CD8-positive, alpha-beta memory T cell (primary cell): ENCODE measurements at places on chromosomes 7 and 10. TPM values are rescaled to one million over a fixed set of nuclear protein-coding genes. Genes with fewer than 3 reads are reported as not detected.

JAKMIP3 gene
- total RNA-seq, result 0.13 TPM

- no peaks in the 10 kb centered on the region for H3K4me1 ChIP-seq
- no peaks in the 10 kb centered on the region for H3K27me3 ChIP-seq
- H3K4me3 ChIP-seq, result no peak overlapping the region
- no peak for DNase-seq
- no peak overlapping the region for H3K27ac ChIP-seq
- H3K36me3 ChIP-seq, result no peaks in the 10 kb centered on the region
Measured at GRCh38 chr10:63922468-63923284, 401.5 kb downstream of the REEP3 start.

DNA sequence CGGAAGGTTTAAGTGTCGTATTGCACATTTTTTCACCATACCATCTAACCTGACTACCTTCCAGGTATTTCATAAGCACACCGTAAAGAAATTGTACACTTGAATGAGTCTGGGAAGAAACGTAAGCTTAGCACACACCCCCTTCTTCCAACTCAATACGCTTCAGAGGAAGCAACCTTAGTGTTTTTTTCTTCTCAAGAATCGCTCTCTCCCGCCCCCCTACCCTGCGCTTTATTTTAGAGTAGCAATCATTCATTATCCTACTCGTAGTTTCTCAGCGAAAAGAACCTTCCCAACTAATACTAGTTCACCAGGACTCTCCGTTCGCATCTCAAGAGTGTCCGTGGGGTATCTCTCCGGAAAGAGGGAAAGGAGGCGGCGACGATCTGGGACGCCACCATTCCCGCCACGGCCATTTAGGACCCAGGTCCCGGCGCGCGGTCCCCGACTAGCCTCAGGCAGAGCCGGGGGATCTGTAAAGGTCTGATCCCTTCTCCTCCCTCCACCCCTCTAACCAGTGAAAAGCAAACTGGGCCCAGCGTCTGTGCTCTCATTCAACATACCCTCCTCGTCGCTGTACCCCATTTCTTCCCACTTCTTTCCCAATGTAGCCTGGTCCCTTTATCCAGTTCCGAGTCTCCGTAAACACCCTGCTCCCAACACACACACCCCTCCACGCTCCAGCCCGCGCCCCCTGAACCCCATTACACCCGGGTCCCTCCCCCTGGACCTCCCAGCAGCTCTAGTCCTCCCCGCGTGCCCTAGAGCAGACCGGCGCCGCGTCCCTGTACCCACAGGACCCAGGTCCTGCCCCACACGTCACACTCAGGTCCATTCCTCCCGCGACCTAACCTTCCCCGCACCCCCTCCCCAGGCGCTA lies 16.0 kb downstream of the MYOZ1 start:
- peak overlapping the region; percentile 81 for H3K4me3 ChIP-seq
- no peaks in the 10 kb centered on the region for H3K27me3 ChIP-seq
- DNase-seq, result no peak
- no peaks in the 10 kb centered on the region for H3K36me3 ChIP-seq
- H3K27ac ChIP-seq, result peak overlapping the region; percentile 86
- H3K4me1 ChIP-seq, result peaks cover 6% of the 10 kb centered on the region

GRCh38 chr7:104415700-104416099 lies 87.3 kb downstream of the LHFPL3 start:
- H3K4me1 ChIP-seq, result no peaks in the 10 kb centered on the region
- H3K36me3 ChIP-seq, result no peaks in the 10 kb centered on the region
- no peaks in the 10 kb centered on the region for H3K27me3 ChIP-seq
- H3K4me3 ChIP-seq, result no peak overlapping the region

- H3K27ac ChIP-seq, result no peak overlapping the region
- no peak for DNase-seq
Measured at GRCh38 chr10:124429576-124429975, 10.9 kb upstream of the OAT start.
